B cell (primary cell): ENCODE measurements at places on chromosomes 12 and 14. TPM values are rescaled to one million over a fixed set of nuclear protein-coding genes. Genes with fewer than 3 reads are reported as not detected.

GRCh38 chr12:51683763-51684357 is 92.8 kb downstream of the SCN8A start:
- H3K27ac ChIP-seq: no peak overlapping the region
- no peaks in the 10 kb centered on the region for H3K27me3 ChIP-seq
- no peak overlapping the region for H3K4me3 ChIP-seq
- no peak for DNase-seq

DNA sequence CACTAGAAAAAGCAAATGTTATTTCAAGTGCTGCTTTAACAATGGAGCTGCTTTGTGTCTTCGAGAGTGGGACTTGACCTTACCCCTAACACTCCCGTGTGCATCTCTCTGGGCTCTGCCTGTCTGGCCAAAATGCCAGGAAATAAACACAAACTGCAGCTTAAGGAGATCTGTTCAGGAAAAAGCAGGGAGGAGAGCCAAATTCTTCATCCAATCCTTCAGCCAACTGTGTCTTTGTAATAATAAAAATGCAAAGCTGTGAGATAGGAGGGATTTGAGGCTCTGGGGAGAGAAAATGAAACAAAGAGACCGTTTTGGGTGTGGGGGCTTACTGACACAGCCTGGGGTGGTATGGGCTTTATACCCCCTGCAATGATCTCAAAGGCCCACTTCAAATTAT is 85.8 kb upstream of the WSCD2 start:
- DNase-seq: no peak
- H3K36me3 ChIP-seq: no peaks in the 10 kb centered on the region
- H3K4me3 ChIP-seq: no peak overlapping the region
- no peaks in the 10 kb centered on the region for H3K4me1 ChIP-seq

GRCh38 chr12:106282457-106283097 is 20.0 kb upstream of the TCP11L2 start:
- peak; percentile 75 for DNase-seq
- no peak overlapping the region for H3K27ac ChIP-seq
- H3K4me3 ChIP-seq: no peak overlapping the region
- H3K27me3 ChIP-seq: peaks cover 11% of the 10 kb centered on the region
- peaks cover 7% of the 10 kb centered on the region for H3K4me1 ChIP-seq

GRCh38 chr14:72822946-72823611 is 70.8 kb downstream of the DPF3 start:
- no peaks in the 10 kb centered on the region for H3K36me3 ChIP-seq
- H3K4me1 ChIP-seq: peaks cover 7% of the 10 kb centered on the region
- H3K4me3 ChIP-seq: no peak overlapping the region
- DNase-seq: no peak
- no peaks in the 10 kb centered on the region for H3K27me3 ChIP-seq
- no peak overlapping the region for H3K27ac ChIP-seq

DNA sequence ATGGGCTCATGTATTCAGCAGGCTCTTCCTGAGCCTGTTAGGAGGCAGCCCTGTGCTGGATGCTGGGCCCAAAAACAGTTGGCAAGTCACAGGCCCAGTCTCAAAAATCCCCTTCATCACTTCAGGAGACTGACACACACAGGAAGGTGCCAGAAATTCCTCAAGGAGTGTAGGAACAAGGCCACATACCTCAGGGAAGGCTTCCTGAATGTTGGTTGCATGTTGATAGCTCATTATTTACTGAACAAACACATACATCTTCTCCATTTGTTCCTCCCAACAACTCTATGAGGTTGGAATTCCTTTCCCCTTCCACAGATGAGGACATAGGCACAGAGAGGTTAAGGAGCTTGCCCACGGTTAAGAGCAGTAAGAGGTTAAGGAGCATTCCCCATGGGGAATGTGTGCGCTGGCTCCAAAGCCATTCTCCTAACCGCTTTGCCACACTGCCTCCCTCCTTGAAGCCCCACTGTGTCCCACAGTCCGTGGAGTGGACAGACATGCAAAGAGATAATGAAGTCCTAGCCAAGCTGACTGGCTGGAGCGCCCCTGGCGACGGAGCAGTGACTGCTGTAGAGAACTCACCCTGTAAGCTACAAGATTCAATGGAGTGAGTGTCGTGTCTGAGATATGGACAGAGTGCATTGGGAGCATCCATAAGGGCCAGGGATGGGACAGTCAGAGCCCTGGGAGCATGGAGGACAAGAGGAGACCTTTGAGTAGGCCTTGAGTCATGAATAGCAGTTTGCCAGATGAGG is 3.3 kb downstream of the HHIPL1 start:
- no peak overlapping the region for H3K27ac ChIP-seq
- peaks cover 3% of the 10 kb centered on the region for H3K4me1 ChIP-seq
- no peak for DNase-seq
- H3K4me3 ChIP-seq: no peak overlapping the region
- no peaks in the 10 kb centered on the region for H3K36me3 ChIP-seq
- no peaks in the 10 kb centered on the region for H3K27me3 ChIP-seq

GRCh38 chr14:106840991-106841390 is 1314.6 kb downstream of the TMEM121 start:
- DNase-seq: peak; percentile 38
- no peak overlapping the region for H3K4me3 ChIP-seq
- H3K27me3 ChIP-seq: no peaks in the 10 kb centered on the region
- peaks cover 27% of the 10 kb centered on the region for H3K4me1 ChIP-seq

DNA sequence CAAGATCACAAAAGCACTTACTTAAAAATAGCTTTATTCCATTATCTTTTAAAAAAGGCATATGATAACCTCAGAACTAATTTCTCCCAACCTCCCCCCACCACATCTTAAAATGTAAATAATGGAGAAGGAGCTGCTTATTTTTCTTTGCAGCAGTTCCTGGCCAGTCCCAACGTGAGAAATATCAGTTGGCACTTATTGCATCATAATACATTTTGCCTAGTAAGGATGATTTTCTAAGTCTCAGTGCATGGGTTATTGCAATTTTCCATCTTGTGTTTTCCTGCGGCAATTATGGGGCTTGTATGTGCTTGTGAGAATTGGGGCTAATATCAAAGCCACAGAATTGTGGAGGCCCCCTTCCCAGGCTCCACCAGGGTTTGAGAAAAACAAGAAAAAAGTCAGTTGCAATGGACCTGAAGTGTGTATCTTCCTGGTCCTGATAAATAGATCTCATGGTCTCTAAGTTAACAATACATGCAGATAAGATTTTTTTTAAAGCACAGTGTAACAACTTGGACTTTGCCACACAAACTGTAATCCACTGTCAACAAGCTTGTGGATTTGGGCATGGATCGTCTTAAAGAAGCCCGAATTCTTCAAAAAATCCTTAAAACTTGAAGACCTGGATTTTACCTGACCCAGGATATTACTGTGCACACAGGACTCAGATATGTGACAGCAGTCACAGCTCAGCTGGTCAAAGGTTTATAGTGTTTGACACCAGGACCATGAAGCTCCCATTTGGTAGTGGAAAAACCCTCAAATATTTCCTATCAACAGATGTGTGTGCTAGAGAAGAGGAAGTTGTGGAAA is 2.8 kb upstream of the WSB2 start:
- DNase-seq: no peak
- no peak overlapping the region for H3K27ac ChIP-seq
- peaks cover 39% of the 10 kb centered on the region for H3K4me1 ChIP-seq
- no peaks in the 10 kb centered on the region for H3K36me3 ChIP-seq
- no peak overlapping the region for H3K4me3 ChIP-seq

GRCh38 chr12:53207042-53207441 is at the start of gene ITGB7:
ITGB7 (minus strand) TSS chr12:53207251; CDS start chr12:53200443, 6,808 bp downstream.
- H3K27me3 ChIP-seq: no peaks in the 10 kb centered on the region
- peak within 1 kb of the TSS; percentile 91 for H3K27ac ChIP-seq
- H3K4me1 ChIP-seq: peaks cover 84% of the 10 kb centered on the region
- H3K4me3 ChIP-seq: peak within 1 kb of the TSS; percentile 73
- peak; percentile 79 for DNase-seq

DNA sequence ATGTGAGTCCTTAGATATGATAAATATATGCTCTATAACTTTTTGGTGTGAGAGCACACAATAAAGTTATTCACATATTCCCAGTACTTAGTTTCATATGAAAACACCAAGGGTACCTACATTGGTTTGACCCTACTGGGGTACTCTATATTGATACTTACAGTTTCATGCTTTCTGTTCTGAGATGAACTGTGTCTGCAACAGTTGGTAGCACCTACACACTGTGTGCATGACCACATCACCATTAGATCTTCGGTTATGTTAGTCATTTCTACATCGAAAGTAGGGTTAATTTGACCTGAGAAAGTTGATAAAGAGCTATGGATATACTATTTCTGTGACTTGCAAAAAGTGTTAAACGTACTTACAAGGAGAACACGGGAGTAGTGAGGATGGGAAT is 337.2 kb downstream of the NPAS3 start:
- H3K4me1 ChIP-seq: no peaks in the 10 kb centered on the region
- H3K27me3 ChIP-seq: no peaks in the 10 kb centered on the region
- H3K4me3 ChIP-seq: no peak overlapping the region
- H3K36me3 ChIP-seq: no peaks in the 10 kb centered on the region
- DNase-seq: no peak

DNA sequence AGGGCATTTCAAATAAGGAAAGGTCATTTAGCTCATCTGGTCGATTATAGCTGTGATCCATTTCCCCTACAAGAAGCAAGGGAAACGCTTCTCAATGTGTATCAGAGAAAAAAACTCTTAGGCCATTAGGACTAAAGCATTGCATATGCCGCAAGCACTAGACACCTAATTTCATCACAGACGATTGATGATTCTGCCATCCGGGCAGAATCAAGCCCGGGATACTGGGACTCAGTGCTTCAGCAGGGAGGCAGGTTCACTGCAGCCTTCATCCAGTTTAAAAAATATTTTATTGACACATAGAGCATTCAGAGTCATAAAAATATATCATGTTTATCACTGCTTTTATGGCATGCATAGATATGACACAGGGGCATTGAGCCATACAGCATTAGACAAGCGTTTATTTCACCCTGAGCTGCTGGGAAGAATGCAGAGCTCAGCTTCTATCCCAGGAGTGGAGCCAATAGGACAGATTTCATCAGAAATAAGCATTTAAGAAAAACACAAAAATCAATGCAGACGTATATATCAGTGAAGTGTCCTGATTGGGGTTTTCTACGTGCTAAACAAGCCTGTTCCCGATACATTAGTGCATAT is 806.9 kb downstream of the GALC start:
- DNase-seq: no peak
- H3K4me1 ChIP-seq: no peaks in the 10 kb centered on the region
- no peaks in the 10 kb centered on the region for H3K27me3 ChIP-seq
- H3K36me3 ChIP-seq: no peaks in the 10 kb centered on the region

DNA sequence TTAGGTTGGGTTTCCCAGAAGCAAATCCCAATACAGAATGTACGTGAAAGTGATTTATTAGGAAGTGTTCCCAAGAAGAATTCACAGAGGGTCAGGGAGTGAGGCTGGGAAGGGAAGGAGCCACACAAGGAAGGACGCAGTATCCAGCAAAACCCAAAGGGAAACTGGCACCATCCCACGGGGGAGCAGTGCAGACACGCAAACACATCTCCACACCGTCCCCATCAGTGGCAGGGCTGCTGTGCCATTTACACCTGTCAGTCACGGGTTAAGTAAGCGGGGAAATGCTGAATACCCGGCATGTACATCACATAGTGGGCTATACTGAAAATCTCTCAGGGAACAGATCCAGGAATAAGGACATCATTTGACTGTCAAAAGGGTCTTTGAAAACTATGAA is 93.9 kb downstream of the SLC38A1 start:
- no peaks in the 10 kb centered on the region for H3K36me3 ChIP-seq
- DNase-seq: peak; percentile 17
- H3K27me3 ChIP-seq: no peaks in the 10 kb centered on the region
- peak overlapping the region; percentile 13 for H3K27ac ChIP-seq
- no peak overlapping the region for H3K4me3 ChIP-seq
- peaks cover 56% of the 10 kb centered on the region for H3K4me1 ChIP-seq

The PTPRR gene
- not detected in 2 replicates for polyA plus RNA-seq

The PKP2 gene
- not detected in 2 replicates for polyA plus RNA-seq

The SLCO1B1 gene
- not detected in 2 replicates for polyA plus RNA-seq

The TMEM63C gene
- 0.59 and 0.63 TPM in 2 replicates for polyA plus RNA-seq

The SLC10A1 gene
- polyA plus RNA-seq: not detected in 2 replicates

The CLECL1 gene
- polyA plus RNA-seq: 18.5 and 30.7 TPM in 2 replicates

The TMEM132C gene
- not detected in 2 replicates for polyA plus RNA-seq

The GPRC5D gene
- 6.4 and 7.7 TPM in 2 replicates for polyA plus RNA-seq

The OASL gene
- 0.18 and 0.72 TPM in 2 replicates for polyA plus RNA-seq
